CD4-positive, CD25-positive, alpha-beta regulatory T cell (primary cell): ENCODE measurements at places on chromosomes 2 and 18. TPM values are rescaled to one million over a fixed set of nuclear protein-coding genes. Genes with fewer than 3 reads are reported as not detected.

DNA sequence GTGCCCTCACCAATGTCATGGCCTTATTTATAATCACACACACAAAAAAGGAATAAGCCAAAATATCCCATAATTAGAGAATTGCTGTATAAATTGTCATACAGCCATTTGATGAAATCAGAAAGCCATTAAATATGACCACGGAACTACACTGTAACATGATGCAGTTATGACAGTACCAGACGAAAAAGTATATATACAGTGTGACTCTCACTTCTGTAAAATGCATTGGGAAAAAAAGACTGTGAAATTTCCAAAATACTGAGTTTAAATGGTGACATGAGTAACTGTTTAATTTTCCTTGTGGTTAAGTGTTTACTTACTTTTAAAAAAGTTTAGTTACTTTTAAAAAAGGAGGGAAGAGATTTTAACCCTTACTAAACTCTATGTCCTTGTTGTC is 25.4 kb downstream of the UXS1 start:
- no peak for DNase-seq

DNA sequence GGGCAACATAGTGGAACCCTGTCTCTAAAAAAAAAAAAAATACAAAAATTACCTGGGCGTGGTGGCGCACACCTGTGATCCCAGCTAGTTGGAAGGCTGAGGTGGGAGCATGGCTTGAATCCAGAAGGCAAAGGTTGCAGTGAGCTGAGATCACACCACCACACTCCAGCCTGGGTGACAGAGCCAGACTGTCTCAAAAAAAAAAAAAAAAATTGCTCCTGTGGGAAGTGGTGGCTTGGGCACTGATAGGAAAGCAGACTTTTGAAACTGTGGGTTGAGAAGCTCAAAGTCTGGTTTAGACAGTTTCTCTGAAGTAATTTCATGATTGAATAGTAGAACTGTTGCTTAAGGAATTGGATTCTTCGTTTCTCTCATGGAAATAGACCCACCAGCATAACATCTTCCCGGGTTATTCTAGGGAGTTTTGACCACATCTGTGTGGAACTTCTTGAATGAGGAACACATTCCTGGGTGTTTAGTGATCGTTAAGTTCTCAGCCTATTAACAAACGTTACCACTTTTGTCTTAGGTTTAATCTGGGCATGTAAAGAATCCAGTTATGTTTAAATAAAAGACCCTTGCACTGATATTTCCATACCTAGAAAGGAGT is 33.5 kb downstream of the GRHL1 start:
- no peak for DNase-seq

RANBP2 gene
- total RNA-seq: 155 TPM

DNA sequence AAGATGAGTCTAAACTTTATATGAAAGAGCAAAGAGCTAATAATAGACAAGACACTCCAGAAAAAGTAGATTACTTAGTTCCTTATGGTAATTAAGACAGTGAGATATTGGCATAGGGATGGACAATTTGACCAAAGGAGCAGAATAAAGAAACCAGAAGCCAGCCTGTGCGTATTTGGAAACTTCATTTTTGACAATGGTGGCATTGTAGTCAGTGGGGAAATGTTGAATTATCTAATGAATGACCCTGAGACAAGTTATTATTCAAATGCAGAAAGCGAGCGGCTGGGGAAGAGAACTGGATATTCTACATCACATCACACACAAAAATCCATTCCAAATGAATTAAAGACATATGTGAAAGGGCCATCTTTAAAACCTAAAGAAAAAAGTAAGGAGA is 144.3 kb downstream of the DTNB start:
- no peak for DNase-seq

DNA sequence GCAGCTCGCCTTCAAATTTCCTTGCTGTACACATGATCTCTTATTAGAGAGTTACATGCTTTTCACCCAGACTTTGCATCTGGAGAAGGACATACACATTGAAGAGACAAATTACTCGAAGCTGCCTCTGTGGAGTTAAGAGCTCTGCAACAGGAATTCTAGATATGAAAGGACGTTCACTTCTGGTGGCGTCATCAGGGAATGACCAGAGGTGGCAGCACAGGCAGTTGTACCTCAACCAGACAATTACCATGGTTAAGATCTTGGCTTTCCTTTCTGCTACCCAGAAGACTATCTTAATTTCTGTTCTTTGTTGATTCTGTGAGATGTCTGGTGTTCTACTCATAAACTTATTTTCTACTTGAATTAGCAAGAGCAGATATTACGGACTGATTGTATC is 39.1 kb upstream of the MC4R start:
- no peak for DNase-seq

IL1R2 gene
- 1.8 TPM for total RNA-seq

RBM44 gene
- total RNA-seq: 4.5 TPM

SP5 gene
- total RNA-seq: not detected

HJURP gene
- 1.8 TPM for total RNA-seq

TMEM163 gene
- 0.64 TPM for total RNA-seq

DNA sequence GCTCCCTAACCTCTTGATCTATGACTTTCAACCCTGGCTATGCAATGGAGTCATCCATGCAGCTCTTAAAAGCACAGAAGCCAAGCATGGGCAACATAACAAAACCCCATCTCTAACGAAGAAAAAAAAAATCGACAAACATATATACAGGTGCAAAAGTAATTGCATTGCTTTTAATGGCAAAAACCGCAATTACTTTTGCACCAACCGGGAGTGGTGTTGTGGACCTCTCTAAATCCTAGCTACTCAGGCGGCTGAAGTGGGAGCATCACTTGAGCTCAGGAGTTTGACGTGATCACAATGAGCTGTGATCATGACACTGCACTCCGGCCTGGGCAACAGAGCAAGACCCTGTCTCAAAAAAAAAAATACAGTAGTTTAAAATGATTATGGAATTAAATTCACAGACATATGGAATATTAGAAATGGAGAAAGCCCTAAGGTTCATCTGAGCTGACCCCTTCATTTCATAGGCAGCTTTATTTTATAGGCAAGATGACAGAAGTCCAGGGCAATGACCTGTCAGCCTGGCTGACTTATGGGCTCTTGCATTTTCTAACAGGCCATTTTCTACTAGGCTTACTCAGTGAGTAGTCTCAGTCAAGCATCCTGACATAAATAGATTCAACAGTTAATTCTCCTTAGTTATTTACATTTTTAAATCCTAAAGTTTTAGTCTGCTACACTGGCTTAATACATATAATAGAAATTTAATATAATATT is 183.8 kb downstream of the ANKRD44 start:
- no peak for DNase-seq

PRKAG3 gene
- total RNA-seq: not detected

GRCh38 chr2:36058076-36058475 is 297.5 kb upstream of the CRIM1 start:
- DNase-seq: no peak

- no peak for DNase-seq
Measured at GRCh38 chr2:99975386-99975785, 167.0 kb downstream of the AFF3 start.

COLEC12 gene
- total RNA-seq: not detected

- no peak for DNase-seq
Measured at GRCh38 chr2:173126819-173127218, 51.2 kb downstream of the MAP3K20 start.

CROCC2 gene
- not detected for total RNA-seq

OTX1 gene
- not detected for total RNA-seq

DNA sequence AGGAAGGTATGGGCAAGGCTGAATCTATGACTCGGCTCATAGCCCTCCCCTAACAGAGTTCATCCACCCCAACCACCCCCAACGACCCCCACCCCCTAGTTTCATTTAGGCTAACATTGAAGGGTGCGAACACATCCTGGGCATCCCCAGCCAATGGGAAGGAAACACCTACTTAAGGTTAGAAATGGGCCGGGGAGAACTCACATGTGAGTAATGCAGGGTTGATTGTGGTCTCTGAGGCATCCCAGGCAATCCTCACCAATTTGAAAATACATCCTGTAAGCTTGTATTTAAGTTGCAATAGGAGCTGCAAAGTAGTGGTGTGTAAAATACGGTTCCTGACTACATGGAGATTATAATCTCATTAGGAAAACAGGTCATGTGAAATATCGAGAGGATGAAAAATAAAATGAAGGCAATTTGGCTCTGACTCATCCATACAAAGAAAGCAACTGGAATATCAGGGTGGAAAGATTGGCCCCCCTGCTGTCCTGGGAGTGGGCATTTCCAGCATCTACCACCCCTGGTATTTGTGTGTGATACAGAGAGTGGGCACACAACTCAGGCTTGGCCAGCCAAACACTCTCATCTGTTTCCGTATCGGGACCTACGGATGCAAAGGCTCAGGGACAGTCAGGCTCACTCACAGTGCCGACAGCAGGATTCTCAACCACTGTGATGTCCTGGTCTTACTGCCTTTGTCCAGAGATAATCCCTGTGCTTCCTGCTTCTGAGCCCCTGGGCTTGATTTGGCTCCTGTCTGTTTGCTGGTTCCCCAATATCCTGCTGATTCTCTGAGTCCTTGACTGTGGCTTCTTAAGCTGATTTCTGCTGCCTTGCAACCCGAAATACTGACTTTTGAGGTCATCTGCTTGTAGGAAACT is 90.0 kb upstream of the NCKAP5 start:
- no peak for DNase-seq

DGKD gene
- 161 TPM for total RNA-seq

KCNJ13 gene
- not detected for total RNA-seq

GRCh38 chr2:39221459-39221858 is 22.3 kb downstream of the CDKL4 start:
- no peak for DNase-seq

DNA sequence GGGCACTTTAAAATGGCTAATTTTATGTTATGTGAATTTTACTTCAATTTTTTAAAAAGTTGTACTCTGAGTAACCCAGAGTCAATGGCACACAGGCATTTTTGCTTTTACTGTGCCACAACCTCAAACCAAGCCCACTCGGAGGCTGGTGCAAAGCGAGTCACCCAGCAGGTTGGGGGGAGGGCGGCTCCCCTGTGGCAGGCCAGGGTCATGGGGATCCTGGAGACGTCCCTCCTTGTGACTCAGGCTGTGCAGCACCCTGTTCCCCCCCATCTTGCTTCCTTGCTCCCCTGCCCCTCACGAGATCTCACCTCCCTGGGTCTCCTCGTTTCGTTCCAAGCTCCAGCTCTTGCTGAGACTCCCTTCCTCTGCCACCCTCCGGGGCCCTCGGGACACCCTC is 58.6 kb downstream of the POMC start:
- DNase-seq: no peak

DNA sequence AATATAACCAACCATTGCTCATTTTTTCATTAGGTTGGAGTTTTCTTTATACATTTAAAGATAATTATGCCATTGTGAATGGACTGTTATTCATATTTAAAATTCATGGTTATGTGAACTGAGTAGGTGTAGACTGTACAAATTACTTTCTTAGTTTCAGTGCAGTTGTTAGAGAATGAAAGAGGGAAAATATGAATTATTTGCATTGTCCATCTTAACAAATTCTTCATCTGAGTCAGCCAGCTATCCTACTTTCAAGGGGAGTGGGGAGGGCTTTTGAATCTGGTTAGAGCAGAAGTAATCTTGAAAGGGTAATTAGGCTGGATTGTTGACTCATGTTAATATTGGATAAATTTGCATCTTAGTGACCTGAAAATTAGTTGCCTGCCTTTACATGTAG is 212.0 kb downstream of the MCFD2 start:
- DNase-seq: no peak

DNA sequence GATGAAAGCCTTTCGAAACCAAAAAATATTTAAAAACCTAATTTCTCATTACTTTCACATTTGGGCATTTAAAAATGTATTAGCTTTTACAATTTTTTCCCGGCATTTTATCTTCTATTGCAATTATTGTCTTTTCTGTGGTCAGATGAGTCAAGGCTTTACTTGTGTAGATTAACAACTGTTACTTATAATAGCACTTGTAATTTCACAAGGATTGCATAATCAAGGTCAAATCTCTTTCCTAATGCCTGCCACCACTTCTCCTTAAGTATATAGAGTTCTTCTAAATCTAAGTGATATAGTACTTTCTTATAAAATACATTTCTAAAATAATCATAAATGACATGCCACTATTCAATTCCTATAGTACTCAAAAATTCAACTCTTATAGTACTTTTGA is 67.2 kb downstream of the SLC8A1 start:
- DNase-seq: no peak

DNA sequence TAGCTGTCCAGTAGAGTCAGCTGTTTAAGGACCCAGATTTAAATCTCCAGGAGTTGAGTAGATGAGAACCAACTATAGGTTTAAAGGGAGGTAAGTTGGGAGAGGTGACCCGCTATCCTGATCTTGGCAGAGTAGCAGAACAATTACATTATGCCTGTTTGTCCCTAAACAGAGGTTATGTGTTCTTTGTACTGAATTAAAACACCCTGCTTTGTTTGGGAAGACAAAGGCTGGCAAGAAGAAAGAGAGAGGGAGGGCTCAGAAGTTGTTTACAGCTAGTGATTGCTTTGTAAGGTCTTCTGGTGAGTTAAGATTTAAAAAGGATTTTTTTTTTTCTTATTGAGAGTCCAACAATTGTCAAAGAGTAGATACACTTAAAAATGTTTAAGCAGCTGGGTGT is 37.3 kb downstream of the USP14 start:
- DNase-seq: no peak

DNA sequence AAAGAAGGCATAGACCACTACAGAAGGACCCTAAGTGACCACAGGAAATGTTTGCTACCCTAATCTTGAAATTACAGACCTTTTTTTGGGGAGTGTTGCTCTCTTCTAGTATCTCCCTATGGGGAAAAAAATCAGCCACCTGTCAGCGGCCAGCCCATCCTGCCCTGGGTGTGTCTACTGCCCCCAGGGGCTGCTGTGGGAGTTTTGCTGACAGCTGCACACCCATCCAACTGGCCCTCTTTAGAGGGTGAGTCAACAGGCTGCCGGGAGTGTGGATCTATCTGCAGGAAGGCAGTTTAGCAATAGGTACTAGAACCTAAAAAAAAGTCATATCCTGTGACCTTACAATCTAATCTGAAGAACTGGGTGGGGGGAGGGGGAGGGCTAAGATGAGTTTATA is 796 bp upstream of the DYSF start:
- no peak for DNase-seq

GRCh38 chr2:216147172-216148131 is 38.3 kb downstream of the XRCC5 start:
- DNase-seq: peak; percentile 8

DNA sequence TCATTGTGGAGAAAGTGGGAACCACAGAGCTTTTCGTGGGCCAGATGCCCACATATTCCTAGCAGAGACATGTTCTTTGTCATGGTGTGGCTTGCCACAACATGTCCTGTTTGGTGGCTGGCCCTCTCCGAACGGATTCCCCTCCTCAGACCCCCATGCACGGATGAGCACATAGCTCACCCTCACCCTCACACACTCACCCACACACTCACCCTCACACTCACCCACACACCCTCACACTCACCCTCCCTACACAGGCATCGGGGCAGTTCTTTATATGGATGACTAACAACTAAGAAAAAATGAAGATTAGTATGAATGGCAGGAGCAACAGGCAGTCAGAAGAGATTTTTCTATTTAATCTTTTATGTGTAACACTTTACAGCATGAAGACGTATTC is 149.9 kb downstream of the ZNF236 start:
- DNase-seq: no peak
